Activated effector memory CD4-positive, alpha-beta T cell treated with anti-CD3 and anti-CD28 coated beads, Interleukin-2, amount 50 U/mL, for 16 hours (primary cell): ENCODE measurements at places on chromosomes 7 and 10.

GRCh38 chr7:76009672-76010600 is 15.5 kb upstream of the TMEM120A start:
- DNase-seq = no peak

DNA sequence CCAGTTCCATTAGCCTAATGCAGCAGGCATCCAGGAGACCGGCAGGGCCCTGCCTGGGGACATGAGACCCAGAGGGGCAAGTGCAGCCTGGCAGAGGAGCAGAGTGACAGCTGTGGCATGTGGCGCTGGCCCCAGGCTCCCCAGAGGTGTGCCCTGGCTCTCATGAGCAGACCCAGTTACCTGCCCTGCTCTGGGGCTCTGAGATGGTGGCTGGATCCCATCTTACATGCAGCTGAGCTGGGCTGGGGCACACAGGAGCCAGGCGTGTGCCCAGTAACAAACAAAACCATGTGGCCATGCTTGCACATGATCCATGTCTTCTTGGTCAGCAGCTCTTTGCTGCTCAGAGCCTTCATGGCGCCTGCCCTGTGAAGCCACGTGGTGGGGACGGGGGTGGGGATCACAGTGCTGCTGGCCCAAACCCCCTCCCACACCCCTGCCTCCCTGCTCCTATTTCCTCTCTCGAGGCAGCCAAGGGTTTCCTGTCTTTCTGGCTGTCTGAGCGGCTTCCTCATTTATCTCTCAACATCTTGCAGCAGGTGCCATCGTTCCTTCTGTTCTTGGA is 40.3 kb upstream of the GTF2I start:
- peak; percentile 64 for DNase-seq

DNA sequence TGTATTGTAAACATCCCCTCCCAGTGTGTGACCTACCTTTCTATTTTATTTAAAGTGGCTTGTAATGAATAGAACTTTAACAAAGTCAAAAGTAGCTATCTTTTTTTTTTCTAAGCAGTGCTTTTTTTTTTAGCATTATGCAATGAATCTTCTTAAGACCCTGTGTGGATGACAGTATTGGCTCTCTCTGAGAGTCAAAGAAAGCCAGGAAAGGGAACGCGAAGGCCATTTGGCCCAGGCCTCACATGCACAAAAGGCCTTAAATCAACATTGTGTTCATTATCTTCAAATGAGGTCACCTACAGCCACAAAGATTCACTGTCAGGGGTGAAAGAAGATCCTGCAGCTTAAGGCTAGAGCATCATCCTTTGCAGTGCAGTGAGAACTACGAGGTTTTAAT is 721.5 kb downstream of the GRID1 start:
- DNase-seq = no peak

GRCh38 chr7:155213385-155213784 is 84.3 kb upstream of the INSIG1 start:
- DNase-seq = peak; percentile 61

GRCh38 chr10:43229208-43230061 is 37.4 kb downstream of the RASGEF1A start:
- peak; percentile 75 for DNase-seq

- no peak for DNase-seq
These were observed 382.9 kb upstream of the NPVF start for GRCh38 chr7:25611196-25611595.

DNA sequence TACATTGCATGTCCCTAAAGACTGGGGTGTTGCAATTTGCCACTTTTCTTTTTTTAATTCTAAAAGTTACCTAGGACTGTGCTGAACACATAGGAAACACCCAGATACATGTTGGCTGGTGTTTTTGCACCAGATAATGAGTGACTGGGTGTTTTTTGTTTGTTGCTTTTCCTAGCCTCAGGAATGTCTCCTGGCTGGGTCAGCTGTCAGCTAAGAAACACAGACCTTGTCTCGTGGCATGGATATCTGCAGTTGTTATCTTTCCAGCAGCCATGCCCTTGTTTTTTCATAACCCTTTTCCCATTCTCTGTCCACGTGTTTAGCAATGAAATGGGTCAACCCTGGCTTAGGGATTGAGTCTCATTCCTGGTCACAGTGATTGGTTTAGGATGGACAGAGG is 433.9 kb upstream of the ZMIZ1 start:
- DNase-seq = no peak

DNA sequence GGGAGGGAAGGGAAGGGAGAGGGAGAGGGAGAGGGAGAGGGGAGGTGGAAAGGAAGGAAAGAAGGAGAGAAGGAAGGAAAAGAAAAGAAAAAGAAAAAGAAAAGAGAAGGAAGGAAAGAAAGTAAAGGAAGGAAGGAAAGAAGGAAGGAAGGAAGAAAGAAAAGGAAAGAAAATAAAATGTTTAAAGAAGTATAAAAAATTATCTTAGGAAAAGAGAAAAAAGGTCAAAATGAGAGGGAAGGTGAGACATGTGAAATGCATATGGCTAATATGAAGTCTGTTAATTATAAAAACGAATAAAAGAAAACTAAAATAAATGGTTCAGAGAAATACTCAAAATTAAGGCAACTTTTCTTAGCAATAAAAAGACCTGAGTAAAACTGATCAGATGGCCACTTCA is 46.1 kb upstream of the ANLN start:
- no peak for DNase-seq

GRCh38 chr10:68434657-68435056 is 27.6 kb upstream of the RUFY2 start:
- DNase-seq = no peak

- DNase-seq = no peak
These were observed 77.8 kb upstream of the KAT6B start for GRCh38 chr10:74748468-74749031.

- DNase-seq = no peak
These were observed 234.3 kb downstream of the ADAM12 start for GRCh38 chr10:126153711-126154628.

GRCh38 chr10:71966046-71967004 is 2.1 kb downstream of the CHST3 start:
- no peak for DNase-seq

GRCh38 chr7:12229046-12229445 is 18.0 kb downstream of the TMEM106B start:
- DNase-seq = no peak

GRCh38 chr7:71184609-71185008 is 52.7 kb downstream of the GALNT17 start:
- no peak for DNase-seq

DNA sequence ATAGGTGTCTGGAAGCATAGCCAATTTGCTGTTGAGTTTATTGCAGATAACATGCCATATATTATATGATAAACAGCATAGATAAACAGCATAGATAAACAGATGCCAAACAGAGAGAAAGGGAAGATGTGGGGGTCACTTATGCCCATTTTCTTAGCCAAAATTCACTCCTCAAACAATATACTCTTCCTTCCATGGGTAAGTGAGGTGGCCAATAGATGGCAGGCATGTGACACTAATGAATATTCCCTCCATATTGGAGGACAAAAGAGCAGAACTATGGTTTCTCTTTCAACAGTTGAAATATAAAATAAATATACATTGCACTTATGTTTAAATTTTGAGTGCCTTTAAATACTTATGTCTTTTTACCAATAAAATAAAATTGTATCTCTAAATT is 1212.8 kb downstream of the REEP3 start:
- DNase-seq = no peak

DNA sequence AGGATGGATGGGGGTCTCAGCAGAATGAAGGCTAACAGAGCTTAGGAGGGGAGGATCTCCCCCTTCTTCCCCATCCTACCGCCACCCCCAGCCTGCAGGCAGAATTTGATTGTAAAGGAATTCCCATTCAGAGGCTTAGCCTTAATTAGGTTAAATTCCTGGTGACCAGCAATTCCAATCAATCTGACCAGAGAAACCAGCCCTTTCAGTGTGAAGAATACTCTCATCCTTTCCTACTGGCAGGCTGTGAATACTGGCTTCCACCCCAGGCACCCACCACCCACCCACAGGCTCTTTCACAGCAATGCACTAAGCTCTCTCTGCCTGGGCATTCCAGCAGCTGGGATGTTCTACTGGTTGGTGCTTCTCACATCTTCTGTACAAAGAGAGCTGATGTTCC is 137.9 kb upstream of the LYZL1 start:
- DNase-seq = no peak
